ENCODE measurements at places on chromosomes 4 and X.

DNA sequence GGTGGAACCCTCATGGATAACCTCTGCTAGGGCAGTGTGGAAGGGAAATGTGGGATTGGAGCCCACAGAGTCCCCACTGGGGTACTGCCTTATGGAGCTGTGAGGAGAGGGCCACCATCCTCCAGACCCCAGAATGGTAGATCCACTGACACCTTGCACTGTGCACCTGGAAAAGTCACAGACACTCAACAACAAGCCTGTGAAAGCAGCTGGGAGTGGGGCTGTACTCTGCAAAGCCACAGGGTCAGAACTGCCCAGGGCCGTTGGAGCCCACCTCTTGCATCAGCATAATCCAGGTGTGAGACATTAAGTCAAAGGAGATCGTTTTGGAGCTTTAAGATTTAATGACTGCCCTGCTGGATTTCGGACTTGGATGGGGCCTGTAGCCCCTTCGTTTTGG lies 11.6 kb downstream of the ARMCX5 start:
- no peak for DNase-seq

GRCh38 chr4:7788193-7788592 lies 151.5 kb downstream of the AFAP1 start:
- DNase-seq, result no peak

GRCh38 chr4:140743194-140743931 lies 12.8 kb downstream of the TBC1D9 start:
- DNase-seq, result peak; percentile 61

DNA sequence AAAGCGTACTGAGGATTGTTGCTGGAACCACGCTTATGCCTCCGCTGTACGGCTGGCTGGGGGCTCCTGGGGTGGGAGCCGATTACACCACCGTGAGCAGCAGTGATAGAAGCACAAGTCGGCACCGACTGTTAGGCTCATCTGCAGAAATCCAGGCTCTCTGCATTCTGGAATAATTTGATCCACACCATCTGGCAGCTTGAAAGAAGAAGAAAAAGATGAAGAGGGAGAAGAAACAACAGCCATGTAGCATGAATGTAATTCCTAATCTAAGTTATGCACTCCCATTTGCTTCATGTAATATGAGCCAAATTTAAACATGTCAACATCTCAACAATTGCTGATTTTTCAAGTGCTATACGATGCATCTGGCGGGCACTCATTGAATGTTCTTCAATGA lies 84.6 kb upstream of the DHX15 start:
- DNase-seq, result no peak

- no peak for DNase-seq
These were observed 14.6 kb upstream of the SULT1E1 start for GRCh38 chr4:69874507-69874906.

- no peak for DNase-seq
These were observed 824 bp downstream of the SASH3 start for GRCh38 chrX:129780441-129781105.

DNA sequence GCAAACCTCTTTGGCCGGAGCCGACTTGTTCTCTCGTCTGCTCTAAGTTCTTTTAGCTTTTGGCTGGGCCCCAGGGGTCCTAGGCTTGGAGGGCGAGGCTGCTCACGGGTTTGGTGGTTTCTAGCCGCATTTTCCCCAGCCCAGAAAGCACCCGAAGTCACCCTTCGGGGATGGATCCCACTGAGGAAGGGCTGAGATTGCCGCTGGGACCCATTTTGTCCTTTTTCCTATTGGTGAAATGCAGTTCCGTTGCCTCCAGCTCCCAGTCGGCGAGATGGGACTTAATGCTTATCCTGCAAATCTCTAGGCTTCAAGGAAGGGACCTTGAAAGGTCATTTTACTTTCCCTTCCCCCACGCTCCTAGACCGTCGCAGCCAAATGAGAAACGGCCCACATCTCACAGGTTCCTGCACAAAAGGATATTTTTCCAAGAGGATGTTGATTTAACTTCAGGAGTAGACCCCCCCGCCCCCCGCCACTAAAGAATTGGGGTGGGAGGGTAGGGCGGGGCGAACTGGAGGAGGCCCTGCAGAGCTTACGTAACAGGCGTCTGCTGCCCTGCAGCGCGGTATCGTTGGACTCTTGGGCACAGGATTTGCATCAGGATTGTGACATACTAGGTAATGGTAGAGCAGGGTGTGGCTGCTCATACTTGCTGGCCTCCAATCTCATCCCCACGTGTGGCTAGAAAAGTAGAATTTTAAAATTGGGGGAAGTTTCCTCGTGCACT lies 564 bp downstream of the PGK1 start:
- DNase-seq, result peak; percentile 29

DNA sequence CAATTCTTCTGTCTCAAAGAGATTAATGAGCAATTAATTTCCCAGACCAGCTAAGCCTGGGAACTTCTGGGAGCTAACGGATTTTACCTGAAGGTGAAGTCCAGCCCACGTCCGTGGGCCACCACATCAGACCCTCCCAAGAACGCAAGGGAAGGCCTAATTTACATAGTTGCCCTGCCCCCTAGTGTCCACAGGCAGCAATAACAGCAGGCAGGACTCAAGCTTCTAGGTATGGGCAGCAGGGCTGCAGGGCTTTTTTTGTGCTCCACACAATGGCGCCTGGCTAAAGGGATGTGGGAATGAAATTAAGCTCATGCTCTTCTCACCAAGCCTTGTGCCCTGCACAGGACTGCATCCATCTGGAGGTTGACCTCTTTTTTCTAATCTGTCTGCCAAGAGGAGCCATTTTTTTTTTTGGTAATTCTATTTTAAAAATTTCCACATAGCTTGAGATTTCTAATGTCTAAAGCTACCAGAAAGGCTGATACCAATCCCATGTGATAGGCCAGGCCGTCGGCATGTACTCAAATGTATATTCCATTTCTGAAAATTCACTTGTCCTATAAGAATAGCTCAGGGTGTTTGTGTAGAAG lies 111.9 kb upstream of the TMEM164 start:
- peak; percentile 74 for DNase-seq

GRCh38 chr4:55172694-55173287 lies 47.4 kb upstream of the KDR start:
- DNase-seq, result peak; percentile 23

DNA sequence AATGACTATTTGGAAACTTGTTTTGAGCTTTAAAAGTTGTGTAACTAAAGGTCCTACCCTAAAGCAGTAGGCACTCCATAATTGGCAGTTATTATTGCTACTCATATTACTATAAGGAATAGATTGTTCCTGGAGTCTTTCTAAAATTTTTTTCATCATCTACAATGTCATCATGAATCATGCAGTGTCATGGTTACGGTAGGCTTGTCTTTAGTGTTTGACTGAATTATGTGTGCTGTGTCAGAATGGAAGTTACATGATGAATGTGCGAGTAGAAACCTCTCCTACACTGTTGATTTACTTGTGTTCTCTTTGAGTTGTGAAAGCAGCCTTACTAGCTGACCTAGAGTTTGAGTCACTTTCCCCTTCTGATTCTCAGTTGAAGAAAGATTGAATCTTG lies 1099.9 kb downstream of the RAPGEF2 start:
- DNase-seq, result no peak

DNA sequence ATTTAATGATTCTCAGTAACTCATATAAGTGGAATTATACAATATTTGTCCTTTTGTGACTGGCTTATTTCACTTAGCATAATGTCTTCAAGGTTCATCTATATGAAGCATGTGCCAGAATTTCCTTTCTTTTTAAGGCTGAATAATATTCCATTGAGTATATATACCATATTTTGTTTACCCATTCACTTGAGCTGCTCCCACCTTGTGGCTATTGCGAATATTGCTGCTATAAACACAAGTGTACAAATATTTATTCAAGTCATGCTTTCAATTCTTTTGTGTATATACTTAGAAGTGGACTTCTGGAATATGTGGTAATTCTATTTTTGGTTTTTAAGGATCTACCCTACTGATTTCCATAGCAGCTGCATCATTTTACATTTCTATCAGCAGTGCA lies 219.1 kb downstream of the MID1 start:
- peak; percentile 13 for DNase-seq

DNA sequence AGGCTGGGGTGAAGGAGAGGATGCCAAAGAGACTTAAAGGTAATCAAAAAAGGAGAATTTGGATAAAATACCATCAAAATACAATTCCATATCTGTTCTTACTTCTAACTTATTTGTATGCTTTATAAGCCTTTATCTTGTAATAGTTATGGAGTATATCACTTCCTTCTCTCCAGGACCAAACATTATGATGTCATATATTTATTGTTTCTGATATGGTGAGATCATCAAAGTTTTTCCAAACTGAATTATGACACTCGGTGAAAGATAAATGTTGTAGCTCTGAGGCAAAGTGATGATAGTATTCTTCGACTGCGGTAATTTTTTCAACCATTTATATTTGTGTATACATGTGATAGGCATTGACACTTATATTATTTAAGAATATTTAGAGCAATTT lies 619.3 kb upstream of the TECRL start:
- no peak for DNase-seq

DNA sequence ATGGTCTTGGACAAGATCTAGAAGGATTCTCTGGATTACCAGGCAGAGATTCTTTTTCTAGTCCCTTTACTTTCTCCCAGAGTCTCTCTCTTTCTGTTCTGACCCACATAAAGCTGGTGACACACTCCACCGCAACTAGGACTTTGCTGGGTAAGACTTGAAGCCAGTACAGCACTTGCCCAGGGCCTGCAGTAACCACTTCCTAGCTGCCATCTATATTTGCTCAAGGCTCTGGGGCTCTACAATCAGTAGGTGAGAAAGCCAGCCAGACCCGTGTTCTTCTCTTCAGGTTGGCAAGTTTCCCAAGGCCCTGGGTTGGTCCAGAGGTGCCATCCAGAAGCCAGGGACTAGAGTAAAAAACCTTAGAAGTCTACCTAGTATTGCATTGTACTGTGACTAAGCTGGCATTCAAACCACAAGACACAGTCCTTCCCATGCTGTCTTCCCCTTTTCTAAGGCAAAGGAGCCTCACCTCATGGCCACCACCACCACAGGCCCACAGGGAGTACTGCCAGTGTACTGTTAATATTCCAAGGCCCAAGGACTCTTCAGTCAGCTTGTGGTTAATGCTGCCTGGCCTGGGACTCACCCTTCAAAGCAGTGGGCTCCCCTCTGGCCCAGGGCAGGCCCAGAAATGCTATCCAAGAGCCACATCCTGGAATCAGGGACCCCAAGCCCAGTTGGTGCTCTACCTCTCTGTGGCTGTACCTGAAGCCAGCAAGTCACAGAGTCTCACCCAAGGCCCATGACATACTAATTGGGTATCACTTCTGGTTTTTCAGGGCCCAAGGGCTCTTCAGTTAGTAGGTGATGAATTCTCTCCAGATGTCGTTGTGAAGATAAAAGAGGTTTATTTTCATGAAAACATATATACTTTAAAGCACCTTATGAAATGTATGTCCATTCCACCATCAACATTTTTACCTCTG lies 54.7 kb downstream of the CD38 start:
- DNase-seq, result no peak

- DNase-seq, result no peak
These were observed 80.0 kb downstream of the ALPK1 start for GRCh38 chr4:112377171-112377570.

DNA sequence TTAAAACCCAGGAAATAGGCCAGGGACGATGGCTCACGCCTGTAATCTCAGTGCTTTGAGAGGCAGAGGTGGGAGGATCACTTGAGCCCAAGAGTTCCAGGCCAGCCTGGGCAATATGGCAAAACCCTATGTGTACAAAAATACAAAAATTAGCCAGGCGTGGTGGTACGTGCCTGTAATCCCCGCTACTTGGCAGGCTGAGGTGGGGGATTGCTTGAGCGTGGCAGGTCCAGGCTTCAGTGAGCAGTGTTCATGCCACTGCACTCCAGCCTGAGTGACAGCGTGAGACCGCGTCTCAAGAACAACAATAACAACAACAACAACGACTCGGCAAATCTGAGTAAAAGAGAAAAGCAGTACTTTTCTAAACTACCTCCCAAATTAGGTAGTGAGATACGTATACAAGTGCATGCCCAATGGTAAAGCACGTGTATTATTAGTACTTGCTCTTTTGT lies 13.0 kb upstream of the NDUFC1 start:
- no peak for DNase-seq

DNA sequence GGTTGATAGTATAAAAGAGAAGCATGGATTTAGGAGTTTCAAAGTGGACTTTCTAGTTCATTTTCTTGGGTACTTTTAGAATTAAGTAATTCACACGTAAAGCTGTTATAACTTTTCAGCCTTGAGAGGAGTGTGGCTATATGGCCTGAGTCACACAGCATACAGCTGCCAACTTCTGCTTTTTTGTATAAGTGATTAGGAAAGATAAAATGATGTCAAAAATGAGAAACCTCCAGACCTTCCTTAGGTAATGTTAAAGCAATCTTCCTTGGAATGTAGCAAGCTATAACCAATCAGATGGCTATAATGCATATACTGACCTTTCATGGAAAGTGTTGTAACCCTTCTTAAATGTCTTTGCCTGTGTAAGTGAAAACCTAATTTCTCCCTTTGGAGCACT lies 39.2 kb downstream of the RAB40AL start:
- DNase-seq, result no peak

- DNase-seq, result peak; percentile 7
These were observed 111.4 kb upstream of the LIMCH1 start for GRCh38 chr4:41426539-41426938.

- DNase-seq, result no peak
These were observed 1092.1 kb upstream of the PRKX start for GRCh38 chrX:4805502-4805901.

- no peak for DNase-seq
These were observed 425.8 kb upstream of the PABPC4L start for GRCh38 chr4:134627366-134627765.

- DNase-seq, result peak; percentile 46
These were observed 9.6 kb downstream of the SLC25A5 start for GRCh38 chrX:119477812-119478232.

DNA sequence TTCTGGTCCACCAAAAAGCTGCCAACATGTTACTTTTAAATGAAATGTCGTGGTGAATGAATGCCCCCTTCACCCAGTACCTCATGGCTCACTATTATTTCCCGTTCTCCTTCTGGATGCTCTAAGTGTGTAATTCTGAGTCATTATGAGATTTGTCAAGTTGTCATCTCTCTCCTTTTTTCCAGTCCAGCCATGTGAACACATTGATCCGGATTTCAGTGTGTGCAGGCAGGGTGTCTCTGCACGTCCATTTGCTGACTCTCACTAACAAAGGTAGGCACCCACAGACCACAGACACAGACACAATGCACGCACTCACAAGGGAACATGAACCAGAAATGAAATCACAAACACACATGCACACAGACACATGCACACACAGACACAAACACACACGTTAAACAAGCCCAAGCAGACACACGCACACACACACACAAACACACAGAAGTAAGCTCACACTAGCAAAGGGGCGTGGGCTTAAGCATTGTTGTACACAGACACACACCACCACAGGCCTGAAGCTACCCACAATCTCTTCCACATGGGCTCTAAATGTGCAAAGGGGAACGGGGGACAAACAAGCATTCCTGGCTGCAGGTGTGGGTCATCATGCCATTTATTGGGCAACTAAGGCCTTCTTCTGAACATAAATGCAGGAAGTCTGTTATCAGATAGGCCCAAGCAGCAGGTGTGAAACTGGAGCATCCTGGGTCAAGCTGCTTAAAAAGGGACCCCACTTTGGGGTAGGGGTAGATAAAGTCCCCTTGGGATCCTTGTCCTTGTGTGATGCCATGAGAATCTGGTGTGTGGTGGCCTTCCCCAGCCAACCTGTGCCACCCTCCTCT lies 58.1 kb downstream of the NBDY start:
- no peak for DNase-seq
